ENCODE measurements at places on chromosomes 11 and 22. TPM values are rescaled to one million over a fixed set of nuclear protein-coding genes. Genes with fewer than 3 reads are reported as not detected.

CDON gene
- total RNA-seq: 9.8 TPM

TXNRD2 gene
- total RNA-seq: 84.5 TPM

TRIM48 gene
- total RNA-seq: not detected

C11orf86 gene
- total RNA-seq: not detected

RCOR2 gene
- 3.3 TPM for total RNA-seq

MCHR1 gene
- total RNA-seq: 0.45 TPM

ANKK1 gene
- total RNA-seq: 0.97 TPM

LUZP2 gene
- 4.1 TPM for total RNA-seq

BANF1 gene
- 59.4 TPM for total RNA-seq

MS4A7 gene
- total RNA-seq: 3.7 TPM

CD6 gene
- total RNA-seq: 1.2 TPM

MYEOV gene
- not detected for total RNA-seq

ACCS gene
- total RNA-seq: 31.8 TPM

APOBEC3H gene
- total RNA-seq: not detected

IGF2 gene
- total RNA-seq: 4.1 TPM

ACAT1 gene
- 65.1 TPM for total RNA-seq
